ENCODE measurements at places on chromosomes 5 and 9.
A peak's percentile ranks its signal among the peaks of the same experiment; 100 is the strongest.

- no peak for DNase-seq
Measured at GRCh38 chr9:14799030-14799429, 76.5 kb upstream of the CER1 start.

- no peak for DNase-seq
Measured at GRCh38 chr5:135455876-135456237, 3.7 kb upstream of the TIFAB start.

GRCh38 chr9:15352306-15352705 is 45.3 kb upstream of the TTC39B start:
- DNase-seq = no peak

- DNase-seq = no peak
Measured at GRCh38 chr5:138533973-138534941, 8.8 kb downstream of the ETF1 start.

DNA sequence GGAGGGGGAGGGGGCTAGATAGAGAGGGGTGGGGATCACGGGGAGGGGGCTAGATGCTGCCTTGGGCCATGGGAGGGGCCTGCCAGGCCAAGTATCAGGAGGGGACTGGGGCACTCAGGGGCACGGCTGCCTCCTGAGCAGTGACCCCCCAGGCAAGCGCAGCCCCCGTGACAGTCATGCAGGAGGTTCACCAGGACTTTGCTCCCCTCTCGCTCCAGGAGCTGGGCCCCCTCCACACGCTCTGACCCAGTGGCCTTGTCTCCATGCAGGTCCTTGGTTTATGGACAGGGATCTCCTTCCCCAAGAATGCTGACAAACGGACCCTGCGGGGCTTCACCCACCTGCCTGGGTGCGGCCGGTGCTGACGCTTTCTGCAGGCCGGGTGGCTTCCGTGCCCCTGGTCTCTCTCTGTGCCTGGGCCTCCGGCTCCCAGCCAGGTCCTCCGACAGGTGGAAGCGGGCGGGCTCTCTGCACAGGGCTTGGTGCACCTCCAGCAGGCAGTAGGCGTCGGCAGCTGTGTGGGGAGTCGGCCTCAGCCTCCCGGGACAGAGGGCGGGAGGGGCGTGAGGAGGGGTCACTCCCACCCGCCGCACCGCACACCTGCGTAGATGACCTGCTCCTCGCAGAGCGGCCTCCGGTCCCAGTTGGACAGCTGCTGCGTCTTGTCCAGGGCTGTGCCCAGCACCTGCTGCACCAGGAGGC is 46.8 kb upstream of the NRARP start:
- no peak for DNase-seq

GRCh38 chr5:94240993-94241651 is 377.3 kb downstream of the KIAA0825 start:
- DNase-seq = peak; percentile 57

- peak; percentile 58 for DNase-seq
Measured at GRCh38 chr5:34656001-34656699, at the start of gene RAI14. TSS of gene RAI14 (plus strand) at chr5:34656328. CDS start at chr5:34686920, 30,592 bp downstream.

- no peak for DNase-seq
Measured at GRCh38 chr9:95116002-95116807, 201.3 kb downstream of the FANCC start.

DNA sequence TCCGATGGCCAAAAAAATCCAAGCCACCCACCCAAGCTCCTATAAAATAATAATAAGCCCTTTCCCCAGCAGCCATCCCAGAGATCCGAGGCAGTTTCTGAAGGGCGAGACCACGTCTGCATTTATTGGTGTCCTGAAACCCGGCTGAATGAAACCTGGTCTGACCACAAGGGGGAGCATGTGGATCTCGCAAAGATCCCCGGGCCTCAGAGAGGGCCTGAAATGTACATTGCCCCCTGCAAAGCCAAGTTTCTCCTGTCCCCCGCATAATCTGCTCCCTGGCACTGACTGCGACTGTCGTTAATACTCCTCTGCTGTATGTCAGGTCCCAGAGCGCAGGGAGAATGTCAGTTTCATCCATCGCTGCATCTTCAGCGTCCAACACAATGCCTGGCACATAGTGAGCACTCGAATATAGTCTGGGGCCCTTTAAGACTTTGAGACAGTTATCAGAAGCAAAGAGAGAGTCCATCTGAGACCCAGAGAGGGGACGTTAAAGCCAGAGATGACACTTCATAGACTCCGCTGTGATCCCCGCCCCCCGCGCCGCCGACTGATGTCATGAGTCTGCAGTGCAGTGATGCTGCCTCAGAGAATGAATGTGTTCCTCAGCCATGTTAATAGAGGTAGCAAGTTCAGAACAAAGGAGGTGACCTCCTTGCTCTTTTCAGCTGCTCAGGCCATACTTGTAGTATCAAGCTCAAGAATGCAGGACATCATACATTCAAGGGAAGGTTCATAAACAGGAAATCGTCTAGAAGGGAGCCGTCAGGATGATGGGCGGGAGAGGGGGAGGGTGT is 74.5 kb upstream of the BARHL1 start:
- DNase-seq = peak; percentile 68

DNA sequence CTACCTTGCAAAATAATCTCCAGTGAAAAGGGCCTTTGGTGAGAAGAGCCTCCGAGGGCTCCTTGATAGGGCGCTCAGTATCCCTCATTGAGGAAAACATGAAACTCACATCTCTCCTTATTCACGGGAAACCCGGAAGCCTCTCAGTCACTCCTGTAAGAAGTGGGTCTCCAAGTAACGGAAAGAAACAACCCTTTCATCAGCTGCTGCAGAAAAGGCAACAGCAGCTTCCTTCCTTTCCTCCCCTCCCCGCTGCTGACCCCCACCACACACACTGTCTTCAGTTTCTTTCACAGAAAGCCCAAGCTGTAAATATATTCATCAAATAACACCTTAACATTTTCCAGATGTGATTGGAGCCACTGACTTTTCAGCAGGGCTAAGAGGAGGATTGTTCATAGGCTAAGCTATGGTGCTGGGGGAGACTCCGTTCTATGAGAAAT is 81.4 kb downstream of the C9orf152 start:
- DNase-seq = no peak

DNA sequence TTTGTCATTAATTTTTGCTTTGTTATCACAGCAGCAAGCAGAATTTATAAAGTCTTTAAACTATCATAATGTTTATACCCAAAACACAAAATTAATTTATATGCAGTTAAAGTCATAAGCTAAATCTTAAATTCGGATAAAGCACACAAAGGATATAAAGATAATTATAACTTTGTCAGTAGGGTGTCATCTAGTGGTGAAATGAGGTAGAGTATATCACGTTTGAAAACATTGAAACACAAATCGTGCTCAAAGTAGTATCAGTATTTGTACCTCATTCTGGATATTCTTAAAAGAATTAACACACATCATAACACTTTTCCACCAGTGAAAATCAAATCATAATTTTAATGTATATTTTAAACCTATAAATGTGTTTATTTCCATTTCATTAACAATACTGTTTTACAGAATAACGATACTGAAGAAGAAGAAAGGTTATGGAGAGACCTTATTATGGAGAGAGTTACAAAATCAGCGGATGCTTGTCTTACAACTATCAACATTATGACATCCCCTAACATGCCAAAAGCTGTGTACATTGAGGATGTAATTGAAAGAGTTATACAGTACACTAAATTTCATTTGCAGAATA is 129.5 kb downstream of the NIPBL start:
- DNase-seq = peak; percentile 36

GRCh38 chr5:94429566-94429965 is 188.8 kb downstream of the KIAA0825 start:
- DNase-seq = no peak

DNA sequence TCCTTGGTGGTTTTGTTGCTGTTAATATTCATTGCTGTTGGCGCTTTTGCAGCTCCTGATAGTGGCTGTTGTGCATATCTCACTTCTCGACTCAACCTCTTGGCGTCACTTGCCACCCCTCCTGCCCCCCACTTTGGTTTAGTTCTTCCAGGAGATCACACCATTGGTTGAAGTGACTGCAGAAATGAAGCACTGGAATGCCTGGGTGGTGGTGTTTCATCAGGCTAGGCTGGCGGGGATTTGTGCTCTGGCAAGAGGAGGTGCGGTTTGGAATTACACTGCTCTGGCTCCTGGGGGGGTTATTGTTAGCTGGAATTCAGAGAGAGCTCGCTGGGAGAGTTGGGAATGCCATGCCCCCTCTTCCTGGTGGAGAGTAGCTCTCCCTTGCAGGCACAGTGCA is 11.5 kb downstream of the PRRC2B start:
- DNase-seq = no peak

GRCh38 chr5:131389096-131389868 is 125.4 kb downstream of the CDC42SE2 start:
- DNase-seq = no peak

All from SW480 (cell line).